ENCODE measurements at places on chromosomes 4 and X. TPM values are rescaled to one million over a fixed set of nuclear protein-coding genes. Genes with fewer than 3 reads are reported as not detected.

DNA sequence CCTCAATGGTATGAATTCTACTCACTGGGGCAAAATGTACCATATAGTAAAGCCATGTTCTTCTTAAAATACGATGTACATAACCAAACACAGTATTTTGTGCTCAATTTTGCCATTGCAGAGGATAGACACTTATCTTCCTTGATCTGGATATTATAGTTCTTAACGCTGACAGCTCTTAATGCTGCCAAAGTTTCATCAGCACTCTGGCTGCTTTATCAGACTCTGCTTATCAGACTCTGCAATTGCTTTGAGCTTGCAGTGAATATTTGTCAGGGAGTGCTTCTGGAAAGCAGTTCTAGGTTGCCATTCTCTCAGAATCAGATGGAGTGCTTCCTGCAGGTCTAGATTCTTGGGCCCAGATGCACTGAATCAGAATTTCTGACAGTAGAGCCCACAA lies 863.1 kb downstream of the CCSER1 start:
- no peak for DNase-seq

DNA sequence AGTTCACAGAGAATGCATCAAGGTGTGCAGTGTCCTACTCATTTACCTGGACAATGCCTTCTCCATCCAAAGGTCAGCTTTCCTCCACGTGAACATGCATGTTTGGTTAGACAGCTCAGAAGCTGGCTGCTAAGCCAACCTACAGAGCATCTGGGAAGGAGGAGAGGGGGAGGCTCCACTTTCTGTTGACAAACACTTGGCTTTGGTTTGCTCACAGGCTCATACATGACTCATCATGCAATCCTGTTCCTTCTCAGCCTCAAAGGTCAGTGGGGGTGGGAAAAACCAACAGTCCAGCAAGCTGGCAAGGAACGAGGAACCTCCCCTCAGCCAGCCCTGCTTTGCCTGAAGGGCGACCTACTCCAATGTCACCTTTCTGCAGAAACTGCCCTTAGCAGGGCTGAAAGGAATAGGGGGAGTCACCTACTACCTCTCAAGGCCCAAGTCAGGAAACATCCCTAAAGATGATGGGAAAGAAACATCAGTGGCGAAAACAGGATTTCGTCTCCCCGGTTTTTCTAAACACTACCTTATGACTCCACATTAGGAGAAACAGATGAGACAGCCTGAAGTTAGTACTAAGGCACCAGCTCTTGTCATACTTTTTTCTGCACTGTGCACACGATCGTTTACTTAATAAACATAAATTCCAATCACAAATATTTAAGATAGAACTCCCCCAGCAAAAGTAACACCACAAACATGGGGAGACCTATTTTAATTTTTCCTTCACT lies 37.9 kb downstream of the RELL1 start:
- peak; percentile 68 for DNase-seq

DNA sequence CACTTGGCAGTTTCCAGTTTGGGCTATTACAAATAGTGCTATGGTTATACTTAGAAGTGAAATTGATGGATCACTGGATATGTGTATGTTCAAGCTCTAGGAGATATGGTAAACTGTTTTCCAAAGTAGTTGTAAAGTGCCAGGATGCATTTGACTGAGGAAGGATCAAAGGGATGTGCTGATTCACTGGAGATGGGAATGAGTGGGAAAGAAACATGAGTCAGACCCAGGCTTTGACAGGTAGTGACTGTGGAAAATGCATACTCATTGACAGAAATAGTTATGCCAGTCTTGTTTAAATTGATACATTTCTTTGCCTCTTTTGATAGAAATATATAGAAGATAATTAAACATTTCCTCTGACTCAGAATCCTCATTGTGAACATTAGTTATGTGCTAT lies 77.9 kb downstream of the CEP135 start:
- no peak for DNase-seq

RBMXL3 gene
- total RNA-seq = not detected

- DNase-seq = no peak
Observed at GRCh38 chr4:55385201-55385649, 10.5 kb upstream of the TMEM165 start.

DNA sequence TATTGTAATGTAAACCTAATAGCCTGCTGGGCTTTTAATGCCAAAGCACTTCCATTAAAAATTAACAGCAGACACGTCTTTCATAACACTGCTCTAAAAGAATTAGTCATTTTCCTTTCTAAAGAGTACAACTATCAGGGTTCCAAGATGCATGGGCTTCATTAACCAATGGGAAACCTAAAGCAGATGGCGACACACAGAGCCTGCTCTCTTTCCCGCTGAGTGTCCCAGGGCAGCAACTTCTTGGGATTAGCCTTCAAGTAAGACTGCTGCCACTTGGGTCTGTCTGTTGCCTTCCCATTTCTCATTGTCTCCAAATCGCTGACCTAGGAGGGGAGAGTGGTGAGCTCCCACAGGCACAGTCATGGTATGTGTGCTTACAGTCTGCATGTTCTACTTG lies 14.0 kb upstream of the PHKA2 start:
- DNase-seq = no peak

GRCh38 chrX:107562482-107562881 lies 65.8 kb upstream of the PRPS1 start:
- DNase-seq = no peak

DNA sequence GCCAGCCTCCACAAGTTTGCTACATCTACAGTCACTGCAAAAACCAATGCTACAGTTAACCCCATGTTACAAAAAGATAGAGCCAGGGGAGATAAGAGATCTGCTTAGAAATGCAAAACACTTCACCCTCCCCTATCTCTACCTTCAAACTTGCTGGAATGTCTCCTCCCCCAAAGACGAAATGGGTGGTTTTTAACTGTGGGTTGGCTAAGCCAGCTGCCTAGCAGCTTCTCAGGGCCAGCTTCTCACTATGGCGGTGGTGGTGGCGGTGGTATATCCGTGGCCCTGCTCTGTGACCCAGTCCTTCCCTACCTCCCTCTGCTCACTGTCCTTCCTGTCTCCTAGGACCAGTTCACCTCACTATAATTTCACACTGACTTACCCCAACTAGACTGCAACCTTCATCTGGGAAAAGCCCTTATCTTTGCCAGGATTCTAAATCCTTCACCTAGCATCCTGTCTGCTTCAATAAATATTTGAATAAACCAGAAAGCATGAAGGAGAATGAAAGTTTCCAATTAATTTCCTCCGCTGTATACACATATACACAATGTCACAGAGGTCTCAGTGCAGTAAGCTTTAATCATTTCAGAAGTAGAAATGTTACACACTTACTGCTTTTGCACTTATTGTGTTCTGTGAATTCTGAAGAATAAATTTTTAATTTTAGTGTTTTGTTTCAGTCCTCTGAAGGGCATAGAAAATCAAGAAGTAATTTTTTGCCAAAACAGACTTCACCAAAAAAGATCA lies 46.3 kb downstream of the SH3KBP1 start:
- DNase-seq = no peak

MTNR1A gene
- not detected for total RNA-seq

- DNase-seq = no peak
Observed at GRCh38 chr4:157550028-157550427, 329.5 kb downstream of the GRIA2 start.

GRCh38 chr4:73098016-73098415 lies 28.5 kb upstream of the COX18 start:
- no peak for DNase-seq

DNA sequence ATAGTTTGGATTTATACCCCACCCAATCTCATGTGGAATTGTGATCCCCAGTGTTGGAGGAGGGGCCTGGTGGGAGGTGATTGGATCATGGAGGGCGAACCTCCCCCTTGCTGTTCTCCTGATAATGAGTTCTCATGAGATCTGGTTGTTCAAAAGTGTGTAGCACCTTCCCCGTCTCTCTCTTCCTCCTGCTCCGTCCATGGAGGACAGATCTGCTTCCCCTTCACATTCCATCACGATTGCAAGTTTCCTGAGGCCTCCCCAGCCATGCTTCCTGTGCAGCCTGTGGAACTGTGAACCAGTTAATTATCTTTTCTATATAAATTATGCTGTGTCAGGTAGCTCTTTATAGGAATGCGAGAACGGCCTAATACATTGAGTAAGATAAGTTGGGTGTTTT lies 518.8 kb upstream of the LCORL start:
- DNase-seq = no peak

- no peak for DNase-seq
Observed at GRCh38 chr4:10721616-10722015, 37.0 kb upstream of the CLNK start.

USP17L11 gene
- not detected for total RNA-seq

TSPYL2 gene
- total RNA-seq = 19.5 TPM

NXF2B gene
- not detected for total RNA-seq

GRCh38 chr4:1414831-1415680 lies 8.8 kb upstream of the NKX1-1 start:
- DNase-seq = no peak

UGT2A3 gene
- total RNA-seq = not detected

IL1RAPL1 gene
- total RNA-seq = not detected

DNA sequence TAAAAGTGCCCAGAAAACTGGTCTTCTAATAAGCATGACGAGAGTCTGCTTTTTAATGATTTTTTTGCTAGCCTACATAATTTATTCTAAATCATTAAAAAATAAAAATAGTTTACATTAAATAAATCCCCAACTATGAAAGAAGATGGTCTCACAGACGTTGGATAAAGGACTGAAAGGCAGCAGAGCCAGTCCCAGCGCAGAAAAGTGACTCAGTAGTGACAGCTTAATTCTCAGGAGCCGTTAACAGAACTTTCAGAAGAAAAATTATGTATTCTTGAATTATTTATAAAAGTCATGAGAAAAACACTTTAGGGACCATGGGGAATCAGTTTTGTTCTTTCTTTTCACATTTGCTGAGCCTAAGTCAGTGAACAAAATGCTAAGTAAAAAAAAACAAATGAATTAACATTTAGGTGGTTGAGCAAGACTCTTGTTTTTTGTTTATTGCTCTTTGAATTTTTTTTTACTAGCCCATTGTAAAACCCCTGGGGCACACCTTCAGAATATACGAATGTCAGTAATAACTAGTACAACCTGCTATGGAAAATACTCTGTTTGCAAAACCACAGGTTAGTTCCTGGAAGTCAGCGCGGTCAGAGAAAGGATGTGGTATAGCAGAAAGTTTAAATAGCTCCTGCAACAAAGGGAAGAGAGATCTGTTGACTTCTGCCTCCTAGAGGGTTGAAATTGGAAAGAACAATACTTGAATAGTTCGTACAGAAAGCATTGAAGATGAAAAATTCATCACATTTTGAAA lies 50.4 kb upstream of the CCDC160 start:
- DNase-seq = no peak

- no peak for DNase-seq
Observed at GRCh38 chr4:2451036-2451520, 17.8 kb upstream of the RNF4 start.

NDST3 gene
- 1.7 TPM for total RNA-seq

GRCh38 chr4:126992910-126993309 lies 639.8 kb upstream of the INTU start:
- no peak for DNase-seq

HSD17B13 gene
- total RNA-seq = 0.26 TPM

DNA sequence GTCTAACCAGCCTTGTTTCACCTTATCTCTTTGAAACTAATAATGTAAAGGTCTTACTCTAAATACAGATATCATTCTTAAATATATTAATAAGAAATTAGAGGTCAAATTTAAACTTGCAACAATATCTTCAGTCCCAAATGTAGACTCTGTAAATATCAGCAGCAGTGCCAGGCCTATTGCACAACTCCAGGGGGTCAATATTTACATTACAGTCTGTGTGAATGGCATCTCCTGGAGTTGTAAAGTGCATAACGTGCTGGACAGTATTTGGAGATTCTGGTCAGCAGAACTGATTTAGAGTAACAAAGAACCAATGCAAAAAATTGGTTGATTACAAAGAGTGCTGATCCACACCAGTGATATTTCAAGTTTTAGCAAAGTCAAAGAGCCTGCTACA lies 1225.9 kb downstream of the PCDH19 start:
- no peak for DNase-seq

DNA sequence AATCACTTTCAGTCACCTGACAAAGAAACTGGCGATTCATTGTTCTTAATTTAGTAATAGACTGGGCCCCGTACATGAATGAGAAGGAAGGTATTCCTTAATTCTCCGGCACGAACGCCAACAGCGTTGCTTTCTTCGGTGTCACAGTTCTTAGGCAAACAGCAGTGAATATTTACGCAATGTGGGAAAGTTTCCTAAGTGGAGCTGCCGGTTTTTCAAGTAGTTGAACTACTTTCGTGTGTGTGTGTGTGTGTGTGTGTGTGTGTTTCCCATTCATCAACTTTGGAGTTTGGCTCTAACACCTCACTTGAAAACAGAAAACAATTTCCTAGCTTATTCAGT lies 651 bp downstream of the NXT2 start:
- no peak for DNase-seq

RNF212 gene
- 8.1 TPM for total RNA-seq

DNA sequence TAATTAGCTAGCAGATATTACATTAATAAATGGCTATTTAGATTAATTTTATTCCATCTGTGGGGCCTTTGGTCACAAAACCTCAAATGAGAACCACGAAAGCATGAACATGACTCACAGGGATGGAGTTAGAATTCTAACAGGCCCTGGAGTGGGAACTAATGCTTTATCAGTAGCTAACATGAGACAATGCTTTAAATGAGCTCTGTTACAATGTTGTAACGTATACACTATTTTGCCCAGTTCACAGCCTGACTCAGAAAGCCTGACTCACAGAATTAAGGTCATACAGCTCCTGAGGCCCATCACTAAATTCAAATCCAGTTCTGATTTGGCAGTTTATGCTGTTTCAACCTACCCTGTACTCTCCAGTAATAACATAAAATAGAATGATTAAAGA lies 23.2 kb downstream of the VEGFC start:
- no peak for DNase-seq

GRCh38 chrX:42135583-42136228 lies 212.4 kb upstream of the CASK start:
- no peak for DNase-seq

RASSF6 gene
- 0.06 TPM for total RNA-seq

DNA sequence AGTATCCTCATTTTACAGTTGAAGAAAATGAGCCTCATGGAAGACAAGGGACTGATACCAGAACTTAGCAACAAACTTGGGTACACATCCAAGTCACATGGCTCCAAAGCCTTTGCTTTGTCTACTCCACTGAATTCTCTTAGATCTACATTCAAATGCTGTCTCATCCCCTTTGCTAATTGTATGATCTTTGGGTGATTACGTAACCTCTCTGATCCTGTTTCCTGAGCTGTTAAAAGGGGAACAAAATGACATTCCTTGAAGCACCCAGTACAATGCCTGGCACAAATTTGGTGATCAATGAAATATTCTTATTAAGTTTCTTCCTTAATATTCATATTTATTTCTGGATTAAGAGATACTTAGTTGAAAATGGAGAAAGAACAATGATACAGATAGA lies 5.9 kb upstream of the HPGD start:
- no peak for DNase-seq

GRCh38 chr4:1566838-1567518 lies 117.1 kb downstream of the FAM53A start:
- DNase-seq = no peak

DNA sequence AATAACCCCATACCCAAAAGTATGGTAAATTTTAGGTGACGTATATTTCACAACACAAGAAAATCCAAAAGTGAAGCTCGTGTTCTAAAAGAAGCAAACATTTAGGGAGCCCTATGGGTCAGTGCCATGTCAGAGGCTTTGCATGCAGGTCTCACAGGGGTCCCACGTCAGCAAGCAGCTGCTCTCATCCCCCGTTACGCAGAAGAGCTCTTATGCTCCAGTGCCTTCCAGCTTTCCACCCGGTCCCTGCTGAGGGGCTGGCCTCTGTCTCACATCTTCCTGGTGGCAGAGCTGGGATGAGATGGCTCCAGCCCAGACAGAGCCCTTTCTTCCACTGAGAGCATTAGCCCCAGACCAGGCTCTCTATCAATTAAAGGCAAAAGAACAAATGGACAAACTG lies 82.0 kb downstream of the IRF2 start:
- DNase-seq = no peak
